BE2C (cell line): ENCODE measurements at places on chromosomes 11 and 22.

DNA sequence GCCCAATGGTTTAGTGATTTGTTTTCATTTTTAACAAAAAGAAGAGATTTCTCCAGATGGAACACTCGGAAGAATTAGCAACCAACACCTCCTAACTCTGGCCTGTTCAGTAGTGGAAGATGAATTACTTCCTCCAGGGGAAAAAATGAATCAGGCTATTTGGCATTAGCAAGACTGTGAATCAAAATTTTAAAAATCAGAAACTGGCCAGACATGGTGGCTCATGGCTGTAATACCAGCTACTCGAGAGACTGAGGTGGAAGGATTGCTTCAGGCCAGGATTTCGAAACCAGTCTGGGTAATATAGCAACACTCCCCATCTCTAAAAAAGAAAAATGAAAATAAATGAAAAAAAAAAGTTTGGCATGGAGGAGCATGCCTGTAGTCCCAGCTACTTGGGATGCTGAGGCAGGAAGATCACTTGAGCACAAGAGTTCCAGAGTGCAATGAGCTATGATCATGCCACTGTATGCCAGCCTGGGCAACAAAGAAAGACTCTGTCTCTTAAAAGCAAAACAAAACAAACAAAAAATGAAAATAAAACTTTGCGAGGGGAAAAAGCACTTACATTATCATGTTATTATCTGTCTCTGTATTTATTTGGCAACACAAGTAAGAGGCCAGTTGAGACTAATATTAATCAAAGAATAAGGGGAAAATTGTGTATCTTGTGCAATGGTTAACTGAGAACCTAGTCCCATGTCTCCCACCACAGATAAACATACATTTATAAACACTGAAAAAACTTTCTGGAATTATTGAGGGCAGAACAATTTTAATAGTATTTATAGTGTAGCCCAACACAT lies 796.3 kb upstream of the ANO3 start:
- no peak for DNase-seq

- DNase-seq, result no peak
Observed at GRCh38 chr11:130483124-130483523, 34.7 kb downstream of the ADAMTS15 start.

DNA sequence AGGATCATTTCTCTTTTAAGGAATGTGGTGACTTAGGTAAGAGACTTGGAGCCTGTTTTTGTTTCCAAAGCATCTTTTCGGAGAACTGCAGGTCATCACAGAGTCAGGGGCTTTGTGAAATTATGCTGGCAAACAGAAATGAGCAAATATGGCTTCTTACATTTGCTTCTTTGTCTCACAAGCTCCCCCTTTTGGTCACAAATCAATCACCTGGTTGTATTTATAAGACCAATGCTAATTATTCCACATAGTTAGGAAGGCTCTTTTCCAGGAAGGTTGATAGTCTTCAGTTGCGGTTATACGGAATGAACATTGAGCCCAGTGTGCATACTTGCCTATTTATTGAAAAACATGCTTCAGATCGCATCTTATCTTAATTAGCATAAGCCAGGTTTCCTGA lies 34.6 kb upstream of the CEP126 start:
- DNase-seq, result peak; percentile 9

- DNase-seq, result no peak
Observed at GRCh38 chr11:128921793-128922192, 20.9 kb downstream of the TP53AIP1 start.

- DNase-seq, result no peak
Observed at GRCh38 chr22:32531228-32531627, 56.6 kb downstream of the FBXO7 start.

DNA sequence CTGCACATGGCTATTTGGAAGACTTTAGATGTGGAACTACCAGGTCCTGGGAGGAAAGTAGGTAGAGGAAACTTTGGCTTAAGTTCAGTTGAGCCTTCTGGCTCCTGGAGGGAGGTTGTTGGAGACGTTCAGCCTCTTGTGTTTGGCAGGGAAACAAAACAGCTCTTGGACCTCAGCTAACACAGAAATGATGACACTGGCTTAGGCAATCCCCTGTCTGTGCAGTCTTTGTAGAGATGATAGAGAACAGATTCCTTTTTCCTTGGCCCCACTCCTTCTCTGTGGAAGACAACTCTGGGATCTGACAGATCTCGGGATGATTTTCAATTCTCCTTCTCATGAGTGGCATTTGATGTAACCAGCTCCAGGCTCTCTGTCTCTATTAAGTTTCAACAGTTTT lies 428.5 kb downstream of the TMEM135 start:
- DNase-seq, result no peak

GRCh38 chr11:130524132-130524790 lies 75.8 kb downstream of the ADAMTS15 start:
- DNase-seq, result no peak

- DNase-seq, result no peak
Observed at GRCh38 chr11:60873533-60873932, 6.2 kb downstream of the ZP1 start.

DNA sequence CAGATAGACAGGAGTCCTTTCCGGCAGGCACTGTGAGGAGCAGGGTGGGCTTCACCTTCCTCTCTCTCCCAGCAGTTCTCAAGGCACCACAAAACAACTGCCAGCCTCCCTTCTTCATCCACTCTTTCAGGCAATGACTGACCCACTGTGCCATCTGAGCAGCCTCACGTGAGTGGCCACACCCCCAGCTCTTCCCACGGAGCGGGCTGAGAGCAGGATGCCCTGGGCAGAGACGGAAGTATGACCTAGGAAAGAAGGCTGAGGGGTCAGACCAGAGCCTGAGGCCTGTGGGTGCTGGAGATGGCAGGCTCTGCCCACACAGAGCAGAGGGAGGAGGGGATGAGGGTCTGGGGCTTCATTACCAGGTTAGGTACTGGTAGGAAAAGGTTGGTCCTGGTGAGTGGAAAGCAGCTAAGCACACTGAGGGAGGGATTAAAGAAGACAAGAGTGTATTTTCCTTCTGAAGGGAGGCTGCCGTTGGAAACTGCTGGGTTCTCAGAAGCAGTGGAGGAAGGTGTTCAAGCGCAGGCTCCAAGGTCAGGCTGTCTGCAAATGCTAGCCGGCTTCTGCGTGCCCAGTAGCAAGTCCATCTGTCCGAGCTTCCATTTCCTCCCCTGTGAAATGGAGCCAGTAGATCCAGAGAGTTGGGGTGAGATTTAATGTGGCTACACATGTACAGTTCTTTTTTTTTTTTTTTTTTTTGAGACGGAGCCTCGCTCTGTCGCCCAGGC lies 4.6 kb downstream of the NLRP6 start:
- no peak for DNase-seq
